ENCODE measurements at places on chromosomes 2 and 18. TPM values are rescaled to one million over a fixed set of nuclear protein-coding genes. Genes with fewer than 3 reads are reported as not detected.

- DNase-seq = no peak
Observed at GRCh38 chr18:41113885-41114482, 841.0 kb upstream of the PIK3C3 start.

DNA sequence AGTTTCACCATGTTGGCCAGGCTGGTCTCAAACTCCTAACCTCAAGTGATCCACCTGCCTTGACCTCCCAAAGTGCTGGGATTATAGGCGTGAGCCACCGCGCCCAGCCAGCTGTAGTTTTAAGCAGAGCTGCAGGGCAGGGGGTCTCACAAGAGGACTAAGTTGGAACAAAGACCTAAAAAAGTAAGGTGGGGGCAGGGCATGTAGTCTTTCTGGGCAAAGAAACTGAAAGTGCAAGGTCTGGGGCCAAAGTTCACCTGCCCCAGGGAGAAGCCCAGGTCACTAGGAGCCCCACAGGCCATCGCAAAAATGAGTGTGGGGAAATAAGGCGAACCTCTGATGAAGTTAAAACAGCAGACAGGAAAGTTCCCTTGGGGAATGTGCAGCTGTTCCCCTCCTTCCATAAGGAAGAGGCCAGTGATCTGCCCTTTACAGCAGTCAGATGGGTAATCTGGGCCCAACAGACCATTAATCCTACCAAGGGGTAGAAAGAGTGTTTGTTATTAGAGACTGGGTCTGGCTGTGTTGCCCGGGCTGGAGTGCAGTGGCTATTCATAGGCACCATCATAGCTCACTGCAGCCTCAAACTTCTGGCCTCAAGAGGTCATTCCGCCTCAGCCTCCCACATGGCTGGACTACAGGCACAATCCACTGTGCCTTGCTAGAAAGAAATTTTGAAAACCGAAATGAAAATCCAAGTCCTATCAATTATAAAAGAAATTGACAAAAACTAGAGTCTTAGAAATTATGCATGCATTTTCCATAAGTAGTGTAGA, 2.8 kb downstream of the SCLY start:
- no peak for DNase-seq

DNA sequence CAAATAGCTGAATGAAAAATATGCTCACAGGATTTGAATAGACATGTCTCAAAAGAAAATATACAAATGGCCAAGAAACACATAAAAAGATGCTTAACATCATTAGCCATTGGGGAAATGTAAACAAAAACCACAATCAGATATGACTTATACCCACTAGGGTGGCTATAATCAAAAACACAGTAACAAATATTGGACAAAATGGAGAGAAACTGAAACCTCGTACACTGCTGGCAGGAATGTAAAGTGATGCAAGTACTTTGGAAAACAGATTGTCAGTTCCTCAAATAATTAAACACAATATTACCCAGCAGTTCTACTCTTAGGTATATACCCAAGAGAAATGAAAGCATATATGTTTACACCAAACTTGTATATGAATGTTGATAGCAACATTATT, 213.0 kb downstream of the PHLPP1 start:
- no peak for DNase-seq

GRCh38 chr2:120401275-120402066, 55.5 kb downstream of the INHBB start:
- no peak for DNase-seq

The KCNJ13 gene
- polyA plus RNA-seq = 3.3 TPM

DNA sequence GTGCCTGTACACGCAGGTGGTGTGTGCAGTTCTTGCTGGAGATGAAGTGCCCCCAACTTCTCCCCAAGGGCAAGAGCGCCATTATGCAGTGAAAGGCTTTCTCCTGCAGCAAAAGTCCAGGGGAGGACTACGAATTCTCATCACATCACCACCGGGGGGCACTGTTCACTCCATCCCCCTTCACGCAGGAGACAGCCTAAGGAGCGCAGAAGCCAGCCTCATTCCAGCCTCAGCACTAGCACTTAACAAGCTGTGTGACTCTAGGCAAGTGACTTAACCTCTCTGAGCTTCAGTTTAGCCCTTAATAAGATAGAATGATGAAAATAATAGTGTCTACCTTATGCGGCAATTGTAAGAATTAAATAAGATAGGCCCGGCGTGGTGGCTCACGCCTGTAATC, 32.3 kb downstream of the DNMT3A start:
- DNase-seq = no peak

The PLEKHM3 gene
- 17.1 TPM for polyA plus RNA-seq

DNA sequence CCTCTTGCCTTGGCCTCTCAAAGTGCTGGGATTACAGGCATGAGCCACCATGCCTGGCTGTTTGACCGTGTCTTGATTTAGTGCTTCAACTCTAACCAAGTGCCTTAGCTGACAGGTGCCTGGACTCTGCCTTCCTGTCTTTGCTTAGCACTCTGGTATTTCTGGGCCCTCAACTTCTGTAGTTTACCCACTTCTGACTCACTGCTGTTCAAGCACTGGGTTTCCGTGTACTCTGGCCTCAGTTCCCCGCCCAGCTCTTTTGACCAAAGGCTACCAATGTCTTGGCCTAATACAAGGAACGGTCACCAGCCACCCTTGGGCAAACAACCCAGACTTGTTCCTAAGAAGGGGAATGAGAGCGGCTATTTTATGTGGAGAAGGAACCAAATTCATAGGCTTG, 35.7 kb upstream of the CABLES1 start:
- DNase-seq = no peak

All from left kidney (tissue), 8 donors.